Effector CD8-positive, alpha-beta T cell (primary cell): ENCODE measurements at places on chromosomes 11 and 22.
A peak's percentile ranks its signal among the peaks of the same experiment; 100 is the strongest.

DNA sequence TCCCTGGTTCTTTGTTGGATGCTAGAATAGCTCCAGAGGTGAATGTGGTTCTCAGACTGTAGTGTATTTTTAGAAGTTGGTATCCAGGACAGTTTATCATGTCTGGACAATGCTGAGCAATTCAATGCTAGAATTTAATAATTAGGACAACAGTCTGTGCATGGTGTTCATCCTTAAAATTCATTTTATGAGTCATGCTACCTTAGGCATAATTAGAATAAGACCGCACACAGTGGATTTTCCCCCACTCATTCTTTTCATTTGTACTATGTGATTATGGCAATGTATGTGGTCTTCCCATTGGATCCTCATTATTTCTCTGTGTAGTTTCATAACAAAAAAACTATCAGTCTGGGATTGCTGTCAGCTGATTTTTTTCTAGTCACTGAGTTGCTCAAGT lies 196.7 kb downstream of the ARHGAP42 start:
- no peak for DNase-seq

GRCh38 chr22:47569389-47570299 lies 807.2 kb downstream of the TBC1D22A start:
- no peak for DNase-seq

GRCh38 chr11:24723231-24723630 lies 226.4 kb downstream of the LUZP2 start:
- DNase-seq, result no peak

GRCh38 chr22:48981371-48982061 lies 846.2 kb downstream of the BRD1 start:
- DNase-seq, result no peak

GRCh38 chr11:66850588-66851238 lies 6.2 kb upstream of the LRFN4 start:
- no peak for DNase-seq

- no peak for DNase-seq
Measured at GRCh38 chr11:74370123-74370522, 28.1 kb downstream of the PGM2L1 start.

DNA sequence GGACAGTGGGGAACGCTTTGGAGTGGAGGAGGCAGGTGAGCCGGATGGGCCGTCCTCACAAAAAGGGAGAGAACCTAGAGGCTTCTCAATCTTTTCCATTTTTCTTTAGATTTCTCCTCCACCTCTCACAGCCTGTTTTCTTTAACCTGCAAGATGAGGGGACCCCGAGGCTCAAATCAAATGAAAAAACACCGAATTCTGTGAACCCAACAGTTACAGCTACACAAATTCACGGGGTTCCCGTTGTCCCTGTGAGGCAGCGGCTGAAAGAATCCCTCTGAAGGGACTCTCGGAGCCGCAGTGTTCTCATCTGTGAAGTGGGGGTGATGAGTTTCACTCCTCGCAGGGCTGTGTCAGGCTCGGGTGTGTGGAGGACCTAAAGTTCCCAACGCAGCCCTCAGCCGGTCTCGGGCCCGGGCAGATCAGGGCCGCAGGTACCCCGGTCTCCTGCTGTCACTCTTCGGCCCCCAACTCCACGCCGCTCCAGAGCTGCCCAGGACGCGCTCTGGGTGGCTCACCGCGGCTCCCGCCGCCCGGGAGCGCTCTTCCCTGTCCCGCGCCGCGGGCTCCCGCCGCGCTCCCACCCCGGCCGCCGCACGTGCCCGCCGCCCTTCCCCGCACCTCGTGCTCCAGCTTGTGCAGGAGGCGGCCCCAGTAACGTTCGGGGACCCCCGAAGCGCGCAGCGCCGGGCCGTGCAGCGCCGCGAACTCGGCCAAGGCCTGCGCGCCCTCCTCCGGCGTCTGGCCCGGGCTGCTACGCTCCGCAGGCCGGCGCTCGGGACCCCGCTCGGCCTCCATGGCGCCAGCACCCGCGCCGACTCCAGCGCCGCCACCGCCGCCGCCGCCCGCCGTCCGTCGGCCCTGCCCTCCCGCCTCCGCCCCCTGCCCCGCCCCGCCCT lies at the start of gene TTLL12:
TTLL12 (minus strand) TSS at position 863 of the 899 bp plus-strand sequence; CDS start at position 798, 65 bp downstream.
- peak; percentile 51 for DNase-seq

- DNase-seq, result no peak
Measured at GRCh38 chr22:45678961-45679912, 7.6 kb downstream of the ATXN10 start.

DNA sequence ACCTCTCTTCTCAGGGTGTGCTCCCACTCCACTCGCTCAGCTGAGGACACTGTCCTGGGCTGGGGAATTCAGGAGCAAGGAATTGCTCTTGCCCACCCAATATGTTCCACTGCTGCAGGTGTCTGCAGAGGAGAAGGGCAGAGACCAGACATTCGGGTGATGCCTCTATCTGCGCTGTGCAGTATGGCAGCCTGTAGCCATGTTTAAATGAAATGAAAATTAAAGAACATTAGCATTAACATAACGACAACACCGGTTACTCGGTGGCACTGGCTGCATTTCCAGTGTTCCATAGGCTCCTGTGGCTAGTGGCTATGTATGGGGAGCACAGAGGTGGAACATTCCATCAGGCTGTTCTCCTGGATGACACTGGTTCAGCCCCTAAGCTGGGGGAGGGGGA lies 104.4 kb downstream of the NECTIN1 start:
- DNase-seq, result no peak

DNA sequence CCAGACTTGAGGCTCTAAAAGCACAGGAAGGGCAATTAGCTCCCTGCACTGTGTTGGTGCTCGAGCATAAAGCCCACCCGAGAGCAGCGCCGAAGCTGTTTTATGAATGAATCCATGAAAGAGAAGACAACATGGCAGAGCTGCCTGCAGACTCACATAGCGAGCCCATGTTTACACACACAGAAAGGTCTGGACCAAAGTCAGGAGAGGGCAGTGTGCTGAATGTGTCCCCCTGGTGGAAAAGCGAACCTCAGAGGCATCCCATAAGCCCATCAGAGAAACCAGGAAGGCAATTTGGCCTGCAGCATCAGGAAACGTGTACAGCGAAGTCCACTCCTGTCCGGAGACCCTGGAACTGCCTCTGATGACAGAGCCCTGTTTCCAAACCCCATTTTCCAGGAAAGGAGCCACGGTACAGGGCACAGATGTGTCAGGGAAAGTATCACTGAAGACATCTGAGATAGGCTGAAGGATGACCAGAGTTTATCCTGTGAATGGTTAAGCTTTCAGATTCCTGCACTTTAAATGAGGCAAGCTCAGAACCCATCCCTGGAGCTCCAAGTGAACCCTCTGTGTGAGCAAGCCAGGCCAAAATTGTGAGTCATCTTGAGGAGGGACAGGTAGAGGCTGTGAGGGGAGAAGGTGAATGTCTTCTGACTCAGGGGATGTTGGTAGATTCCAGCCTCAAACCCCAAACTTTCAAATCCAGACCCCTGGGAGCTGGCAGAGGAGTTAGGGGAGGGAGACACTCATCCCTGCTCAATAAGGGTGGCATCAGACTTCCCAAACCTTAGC lies 36.9 kb downstream of the CHRDL2 start:
- DNase-seq, result no peak

DNA sequence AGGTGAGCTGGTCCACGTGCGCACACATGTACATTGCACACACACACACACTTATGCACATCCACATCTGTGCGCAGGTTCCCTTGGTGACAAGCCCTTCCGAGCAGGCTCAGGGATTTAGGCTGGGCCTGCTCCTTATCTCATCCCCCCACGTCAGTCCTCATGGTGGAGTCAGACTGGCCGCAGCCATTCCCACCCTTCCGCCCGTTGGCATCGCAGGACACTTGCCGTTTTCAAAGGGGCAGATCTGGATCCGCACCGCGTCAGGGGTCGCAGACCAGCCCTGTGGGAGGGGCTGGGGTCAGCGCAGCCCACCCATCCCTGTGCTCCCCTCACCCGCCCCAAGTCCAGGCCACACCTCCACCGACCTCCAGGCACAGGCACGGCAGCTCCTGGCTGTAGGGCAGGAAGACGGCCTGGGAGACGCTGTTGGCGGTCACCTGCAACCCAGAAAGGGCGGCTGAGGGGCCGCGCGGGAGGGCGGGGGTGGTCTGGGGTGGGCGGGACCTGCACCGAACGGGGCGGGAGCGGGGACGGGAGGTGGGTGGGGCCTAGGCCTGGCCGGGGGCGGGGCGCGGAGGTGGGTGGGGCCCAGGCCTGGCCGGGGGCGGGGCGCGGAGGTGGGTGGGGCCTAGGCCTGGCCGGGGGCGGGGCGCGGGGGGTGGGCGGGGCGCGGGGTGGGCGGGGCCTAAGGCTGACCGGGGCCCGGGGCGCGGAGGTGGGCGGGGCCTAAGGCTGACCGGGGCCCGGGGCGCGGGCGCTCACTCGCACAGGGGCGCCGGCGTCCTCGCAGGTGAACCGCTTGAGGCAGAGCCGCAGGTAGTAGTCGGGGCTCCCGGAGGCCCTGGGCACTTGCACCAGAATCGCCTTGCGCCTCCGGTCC lies 13.3 kb downstream of the IL17REL start:
- peak; percentile 16 for DNase-seq

GRCh38 chr11:3671334-3672254 lies at the start of gene CHRNA10:
Gene CHRNA10 (minus strand): TSS chr11:3671384. CDS start chr11:3671312, 72 bp downstream.
- no peak for DNase-seq

- peak; percentile 38 for DNase-seq
Measured at GRCh38 chr11:62601122-62601371, 618 bp downstream of the MTA2 start.

- DNase-seq, result no peak
Measured at GRCh38 chr11:2215561-2216399, 44.2 kb upstream of the TH start.

- DNase-seq, result no peak
Measured at GRCh38 chr22:42978453-42979103, 36.4 kb downstream of the PACSIN2 start.

GRCh38 chr11:116240710-116241109 lies 532.1 kb downstream of the BUD13 start:
- DNase-seq, result no peak

DNA sequence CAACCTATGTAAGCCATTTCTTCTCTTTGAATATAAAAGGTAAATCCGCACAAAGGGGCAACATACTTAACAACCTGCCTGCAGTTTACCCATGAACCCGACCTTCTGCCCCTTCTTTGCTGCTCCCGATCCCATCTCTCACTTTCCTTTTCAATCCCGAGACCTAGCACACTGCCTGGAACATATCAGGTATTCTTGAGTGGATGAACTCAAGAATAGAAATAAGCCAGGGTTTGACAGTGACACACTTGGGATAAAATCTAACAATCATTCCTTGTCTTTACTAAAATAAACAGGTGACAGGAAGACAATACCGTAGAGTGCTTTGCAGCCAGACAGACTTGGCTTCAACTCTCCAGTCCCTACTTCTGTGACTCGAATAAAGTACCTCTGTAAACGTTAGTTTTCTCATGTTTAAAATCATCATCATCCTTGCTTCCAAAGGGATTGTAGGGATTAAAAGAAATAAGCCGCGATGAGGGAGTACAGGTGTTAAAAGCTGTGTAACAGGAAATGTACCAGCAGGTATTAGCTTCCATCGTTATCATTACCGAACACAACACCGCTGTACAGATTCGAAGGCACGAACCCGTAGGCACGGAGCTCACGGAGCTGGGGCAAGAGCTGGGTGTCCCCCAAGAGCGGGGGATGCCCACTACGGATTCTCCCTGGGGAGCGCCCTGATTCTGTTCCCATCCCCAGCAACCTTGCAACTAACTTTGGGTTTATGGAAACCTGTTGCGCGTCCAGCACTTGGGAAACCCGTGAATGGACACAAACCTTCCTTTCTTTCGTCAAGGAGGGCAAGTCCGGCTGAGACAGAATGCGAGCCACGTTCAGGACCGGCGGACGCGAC lies 720 bp downstream of the UFD1 start:
- peak; percentile 28 for DNase-seq

- no peak for DNase-seq
Measured at GRCh38 chr11:368414-369335, 624 bp upstream of the B4GALNT4 start.

GRCh38 chr11:20160425-20161229 lies at the start of gene DBX1:
Gene DBX1 (minus strand): TSS chr11:20160475. CDS start chr11:20160324, 151 bp downstream.
- DNase-seq, result no peak

GRCh38 chr11:59172345-59173079 lies 580 bp downstream of the DTX4 start:
- peak; percentile 12 for DNase-seq

DNA sequence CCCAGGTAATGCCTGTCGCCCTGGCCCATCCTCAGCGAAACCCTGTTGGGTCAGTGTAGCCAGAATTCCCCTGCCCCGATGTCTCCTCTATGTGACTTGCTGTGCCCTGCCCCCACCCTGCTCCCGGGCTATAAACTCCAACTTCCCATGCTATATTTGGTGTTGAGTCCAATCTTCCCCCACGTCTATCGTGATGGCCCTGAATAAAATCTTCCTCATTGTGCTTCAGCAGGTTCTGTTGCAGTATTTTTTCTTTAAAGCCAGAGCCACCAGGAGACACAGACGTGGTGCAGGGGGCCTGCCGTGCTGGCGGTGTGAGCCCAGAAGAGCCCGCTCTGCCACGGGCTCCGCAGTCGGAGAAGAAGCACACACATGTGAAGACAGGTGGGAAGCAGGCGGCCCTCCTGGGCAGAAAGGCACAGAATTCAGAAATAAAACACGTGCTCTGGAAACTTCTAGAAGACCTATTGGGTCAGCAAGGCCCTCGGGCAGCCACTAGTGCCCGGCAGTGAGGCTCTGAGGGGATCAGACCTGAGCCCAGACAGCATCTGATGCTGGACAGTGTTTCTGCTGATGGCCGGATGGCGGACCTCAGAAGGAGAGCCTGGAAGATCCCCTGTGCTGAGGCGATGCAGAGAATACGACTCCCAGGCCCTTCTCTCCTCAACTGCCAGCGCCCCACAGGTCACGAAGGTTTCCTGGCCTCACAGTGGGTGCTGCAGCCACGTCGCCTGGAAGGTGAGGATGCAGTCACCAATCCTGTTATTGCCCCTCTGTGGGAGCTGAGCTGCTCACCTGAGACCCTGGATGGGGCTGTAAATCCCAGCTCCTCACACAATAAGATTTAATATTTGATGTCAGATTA lies 501.9 kb downstream of the BRD1 start:
- DNase-seq, result no peak
